ENCODE measurements at places on chromosomes 4 and X.
A peak's percentile ranks its signal among the peaks of the same experiment; 100 is the strongest.

DNA sequence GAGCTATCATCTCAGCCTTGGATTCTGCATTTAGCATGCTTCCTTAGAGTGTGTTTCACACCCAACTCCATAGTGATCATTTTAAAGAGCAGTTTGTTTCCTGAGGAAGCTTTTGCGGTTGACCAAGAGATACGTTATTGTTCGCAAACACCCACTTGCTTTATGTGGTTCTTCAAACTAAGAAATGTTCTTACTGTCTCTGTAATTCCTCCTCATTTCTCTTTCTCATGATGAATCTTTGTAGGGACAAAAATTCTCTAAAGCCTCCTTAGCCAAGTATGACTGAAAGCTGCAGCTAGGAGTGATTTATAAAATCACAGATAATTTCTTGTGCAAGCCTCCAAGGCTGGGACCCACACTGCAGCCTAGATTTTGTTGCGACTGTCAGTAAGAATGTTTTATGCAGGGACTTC lies 10.0 kb downstream of the TNIP3 start:
- DNase-seq, result no peak

DNA sequence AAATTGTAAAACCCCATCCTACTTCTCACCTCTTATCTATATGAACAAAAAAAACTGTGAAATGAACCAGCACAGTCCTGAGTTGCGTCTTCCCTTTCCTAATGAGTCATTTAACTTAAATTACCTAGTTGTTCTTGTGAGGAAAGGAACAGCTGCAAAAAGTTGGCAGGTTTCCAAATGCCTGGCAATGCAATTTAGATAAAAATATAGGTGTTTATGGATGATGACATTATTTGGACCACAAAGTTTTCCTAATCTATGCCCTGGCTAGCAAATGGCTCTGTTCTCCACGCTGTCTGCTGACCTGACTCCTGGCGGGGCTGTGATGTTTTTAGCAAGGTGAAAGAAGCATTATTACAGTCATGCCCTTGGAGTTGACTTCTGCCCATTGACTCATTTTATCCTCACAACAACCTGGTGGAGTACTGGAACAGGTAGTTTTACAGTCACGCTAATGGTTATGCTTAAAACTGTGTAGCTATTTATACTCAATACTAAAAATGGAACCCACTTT lies 29.8 kb upstream of the RELL1 start:
- peak; percentile 51 for DNase-seq

- no peak for DNase-seq
These were observed 7.2 kb downstream of the SCARB2 start for GRCh38 chr4:76206222-76206942.

GRCh38 chrX:8879750-8880149 lies 78.6 kb upstream of the FAM9A start:
- DNase-seq, result peak; percentile 37

DNA sequence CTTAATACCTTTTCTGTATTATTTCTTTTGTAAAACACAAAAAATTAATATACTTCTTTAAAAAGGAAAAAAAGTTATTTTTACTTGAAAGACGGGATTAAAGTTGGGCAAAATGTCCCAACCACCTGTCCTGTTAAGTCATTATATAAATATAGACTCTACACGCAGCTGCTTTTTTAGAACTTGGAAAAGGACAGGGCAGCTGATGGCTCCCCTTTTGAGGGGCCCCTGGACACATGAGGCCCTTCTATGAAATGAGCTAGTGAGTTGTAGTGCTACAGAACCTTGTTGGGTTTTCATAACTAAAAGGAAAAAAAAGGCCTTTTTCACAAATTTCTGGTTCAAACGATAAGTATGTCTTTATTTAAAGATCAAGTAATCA lies 600 bp upstream of the BEX2 start:
- no peak for DNase-seq

GRCh38 chr4:86034616-86035015 lies 325.2 kb downstream of the MAPK10 start:
- DNase-seq, result no peak

DNA sequence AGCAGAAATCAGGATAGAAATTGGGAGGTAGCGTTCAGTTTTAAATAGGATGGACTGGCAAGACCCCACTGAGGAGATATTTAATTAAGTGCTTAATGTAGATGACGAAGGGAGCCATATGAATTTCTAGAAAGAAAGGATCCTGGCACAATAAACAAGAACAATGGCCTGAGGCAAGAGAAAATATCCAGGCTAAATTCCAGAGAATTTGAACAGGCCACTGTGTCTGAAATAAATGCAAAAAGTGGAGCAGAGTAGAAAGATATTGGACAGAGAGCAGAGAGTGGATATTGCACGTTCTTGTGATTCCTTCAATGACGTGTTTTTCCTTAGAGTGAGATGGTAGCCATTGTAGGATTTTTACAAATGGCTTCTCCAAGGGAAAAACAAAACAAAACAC lies 1504.8 kb downstream of the C4orf33 start:
- no peak for DNase-seq

DNA sequence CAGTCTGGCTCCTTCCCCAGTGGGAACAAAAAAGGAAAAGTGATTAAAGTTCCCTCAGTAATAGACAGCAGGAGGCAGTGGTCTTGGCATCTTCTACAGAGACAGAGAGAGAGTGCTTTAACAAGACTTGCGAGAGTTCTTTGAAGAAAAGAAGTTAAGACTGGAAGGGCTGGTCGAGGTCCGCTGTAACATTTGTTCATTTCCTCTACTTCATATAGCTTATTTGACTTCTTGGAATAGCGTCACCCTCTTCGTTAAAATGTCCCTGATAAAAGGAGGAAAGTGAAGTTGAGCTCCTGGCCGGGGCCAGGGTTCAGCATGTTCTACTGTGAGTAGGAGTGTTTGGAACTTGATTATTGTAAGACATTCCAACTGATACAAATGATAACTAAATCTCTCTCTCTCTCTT lies 179.8 kb downstream of the SLIT2 start:
- no peak for DNase-seq

DNA sequence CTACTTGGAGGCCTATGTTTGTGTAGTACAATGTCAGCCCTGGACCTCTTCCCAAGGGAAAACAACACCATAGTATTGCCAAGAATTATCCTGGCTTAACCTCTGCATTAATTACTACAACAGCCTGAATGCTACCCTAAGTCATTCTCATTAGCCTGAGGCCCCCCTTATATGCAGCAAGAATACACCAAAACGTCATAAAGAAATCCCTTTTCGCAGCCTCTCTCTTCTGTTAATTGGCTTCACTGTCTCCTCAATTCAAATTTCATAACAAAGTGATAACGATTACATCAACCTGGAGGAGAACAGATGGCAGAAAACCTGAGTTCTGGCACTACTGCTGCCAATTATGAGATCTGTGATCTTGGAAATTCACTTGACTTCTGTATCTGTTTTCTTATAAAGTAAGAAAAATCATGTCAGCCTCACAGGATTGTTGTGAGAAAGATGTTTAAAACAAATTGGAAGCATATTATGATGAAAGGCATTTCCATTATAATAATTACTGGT lies 1663.1 kb downstream of the STIM2 start:
- no peak for DNase-seq

GRCh38 chr4:126959056-126959745 lies 673.6 kb upstream of the INTU start:
- DNase-seq, result no peak

DNA sequence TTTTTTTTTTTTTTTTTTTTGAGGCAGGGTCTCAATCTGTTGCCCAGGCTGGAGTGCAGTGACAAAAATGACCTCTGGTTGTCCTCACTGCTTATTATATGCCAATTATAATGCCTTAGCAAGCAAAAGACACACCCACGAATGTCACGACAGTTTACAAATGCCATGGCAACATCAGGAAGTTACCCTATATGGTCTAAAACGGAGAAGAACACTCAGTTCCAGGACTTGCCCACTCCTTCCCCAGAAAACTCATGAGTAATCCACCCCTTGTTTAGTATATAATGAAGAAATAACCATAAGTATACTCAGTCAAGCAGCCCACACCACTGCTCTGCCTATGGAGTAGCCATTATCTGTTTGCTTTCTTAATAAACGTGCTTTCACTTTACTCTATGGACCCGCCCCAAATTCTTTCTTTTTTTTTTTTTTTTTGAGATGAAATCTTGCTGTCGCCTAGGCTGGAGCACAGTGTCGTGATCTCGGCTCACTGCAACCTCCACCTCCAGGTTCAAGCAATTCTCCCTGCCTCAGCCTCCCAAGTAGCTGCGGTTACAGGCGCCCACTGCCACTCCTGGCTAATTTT lies 106.2 kb downstream of the SMIM20 start:
- peak; percentile 44 for DNase-seq

DNA sequence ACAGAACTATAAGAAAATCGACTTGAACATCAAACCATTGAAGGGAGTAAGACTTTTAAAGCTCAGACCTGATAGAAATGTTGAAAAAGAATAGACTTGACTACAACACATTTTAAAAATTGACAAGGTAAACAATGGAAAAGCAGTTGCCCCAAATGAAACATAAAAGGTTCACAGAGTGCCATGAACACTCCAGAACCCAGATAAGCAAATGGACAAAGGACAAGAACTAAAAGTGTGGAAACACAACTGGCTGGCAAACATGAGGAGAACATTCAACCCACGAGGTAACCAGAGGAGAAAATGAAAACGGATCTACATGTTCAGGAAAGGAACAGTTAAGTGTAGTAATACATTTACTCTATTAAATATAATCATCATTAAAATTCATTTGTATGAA lies 26.5 kb downstream of the SCARB2 start:
- DNase-seq, result no peak

DNA sequence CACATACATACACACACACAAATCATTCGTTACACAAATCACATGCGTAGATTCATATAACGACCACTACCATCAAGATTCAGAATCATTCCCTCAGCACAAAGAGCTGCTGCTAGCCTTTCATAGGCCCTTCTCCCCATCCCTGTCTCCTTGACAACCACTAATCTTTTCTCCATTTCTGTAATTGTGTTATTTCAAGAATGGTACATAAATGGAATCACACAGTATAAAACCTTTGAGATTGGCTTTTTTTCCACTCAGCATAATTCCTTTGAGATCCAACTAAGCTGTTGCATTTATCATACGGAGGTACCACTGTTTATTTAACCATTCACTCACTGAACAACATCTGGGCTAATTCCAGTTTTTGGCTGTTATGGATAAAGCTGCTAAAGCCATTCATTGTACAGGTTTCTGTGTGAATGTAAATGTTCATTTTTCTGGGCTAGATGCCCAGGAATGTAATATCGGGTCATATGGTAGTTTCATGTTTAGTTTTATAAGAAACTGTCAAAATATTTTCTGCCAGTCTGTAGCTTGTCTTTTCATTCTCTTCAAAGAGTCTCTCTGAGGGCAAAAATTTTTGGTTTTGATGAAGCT lies 64.1 kb downstream of the USP11 start:
- no peak for DNase-seq

GRCh38 chr4:37224854-37225253 lies 19.7 kb upstream of the NWD2 start:
- no peak for DNase-seq

DNA sequence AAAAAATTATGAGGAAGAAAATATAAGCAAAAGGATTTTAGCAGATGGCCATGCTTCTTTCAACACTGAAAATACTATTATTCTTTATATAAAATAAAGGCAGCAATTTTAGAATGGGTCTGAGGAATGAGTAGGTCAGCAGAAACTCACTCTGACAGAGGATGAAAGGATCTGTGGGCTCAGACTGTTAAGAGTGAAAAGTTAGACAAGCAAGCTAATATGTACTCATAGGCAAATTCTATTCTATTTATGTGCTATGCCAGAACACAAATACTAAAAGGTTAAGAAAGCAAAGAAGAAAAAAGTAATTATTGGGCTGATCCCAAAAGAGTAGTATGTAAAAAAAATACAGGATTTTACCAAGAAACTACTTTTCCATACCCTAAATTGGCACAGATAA lies 13.9 kb downstream of the LCORL start:
- no peak for DNase-seq

GRCh38 chrX:124462931-124463330 lies 116.6 kb downstream of the SH2D1A start:
- no peak for DNase-seq

DNA sequence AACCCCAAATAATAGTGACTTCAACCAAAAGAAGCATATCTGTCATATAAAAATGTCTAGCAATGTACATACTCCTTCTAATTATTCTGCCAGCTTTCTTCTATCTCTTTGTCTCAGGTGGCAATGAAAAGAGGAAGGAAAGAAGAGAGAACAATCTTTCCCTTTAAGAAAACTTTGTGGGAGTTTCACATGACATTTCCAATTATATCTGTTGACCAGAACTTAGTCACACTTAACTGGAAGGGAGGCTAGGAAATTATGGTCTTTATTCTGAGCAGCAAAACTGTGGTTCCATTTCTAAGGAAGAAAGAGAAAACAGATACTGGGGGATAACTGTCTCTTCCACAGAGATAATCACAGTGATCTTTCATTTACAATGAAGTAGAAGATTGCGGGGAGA lies 12.9 kb upstream of the MAOA start:
- no peak for DNase-seq

DNA sequence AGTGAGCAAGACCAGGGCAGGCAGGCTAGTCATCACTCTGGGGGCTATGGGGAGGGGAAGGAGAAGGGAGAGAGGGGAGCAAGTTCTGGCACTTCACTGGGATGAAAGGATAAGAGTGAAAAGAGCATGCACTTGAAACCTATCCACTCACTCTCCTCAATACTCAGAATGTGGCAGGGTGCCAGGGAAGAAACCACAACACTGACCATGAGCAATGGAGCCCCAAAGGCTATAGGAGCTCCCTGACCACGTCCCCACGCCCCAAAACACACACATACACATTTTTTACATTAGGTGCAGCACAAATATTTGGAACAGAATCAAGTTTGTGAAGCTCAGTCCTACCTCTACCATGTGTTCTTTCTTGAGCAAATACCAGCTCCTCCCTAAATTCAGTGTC lies 132.2 kb downstream of the IDS start:
- no peak for DNase-seq

GRCh38 chr4:128913228-128913627 lies 103.7 kb downstream of the JADE1 start:
- DNase-seq, result no peak

DNA sequence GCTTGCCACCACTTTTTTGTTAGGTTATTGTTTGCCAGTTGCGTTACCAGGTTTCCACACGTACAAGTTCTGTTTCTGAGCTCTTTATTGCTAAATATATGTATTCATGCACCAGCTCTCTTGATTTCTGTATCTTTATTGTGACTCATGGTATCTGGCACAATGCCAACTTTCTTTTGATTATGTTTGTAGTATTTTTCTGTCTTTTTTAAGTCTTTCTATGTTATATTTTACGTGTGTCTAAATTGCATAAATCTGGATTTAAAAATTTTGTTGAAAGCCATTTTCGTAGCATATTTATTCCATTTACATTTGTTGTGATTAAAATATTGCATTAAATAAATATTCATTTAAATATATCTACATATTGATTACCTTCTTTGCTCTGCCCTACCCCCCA lies 73.8 kb downstream of the KDM6A start:
- no peak for DNase-seq

GRCh38 chr4:88609387-88609786 lies 17.1 kb downstream of the HERC3 start:
- DNase-seq, result no peak

DNA sequence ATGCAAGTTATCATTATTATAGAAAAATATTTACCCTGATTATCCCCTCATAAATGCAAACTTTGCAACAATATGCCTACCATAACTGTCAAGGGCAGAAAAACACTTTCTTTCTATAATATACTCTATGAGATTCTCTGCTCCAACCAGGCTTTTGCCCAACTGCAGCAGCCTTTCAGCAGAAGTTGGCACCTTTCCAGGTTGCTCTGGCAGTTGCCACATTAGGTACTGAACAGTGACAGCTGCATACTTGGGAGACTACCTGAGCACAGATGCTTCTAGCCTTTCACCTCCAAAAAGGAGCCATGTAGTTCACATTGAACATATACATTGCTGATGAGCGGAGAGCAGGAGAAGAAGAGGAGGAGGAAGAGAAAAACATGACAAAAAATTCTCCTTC lies 69.5 kb upstream of the BRWD3 start:
- no peak for DNase-seq
